Glomerular endothelial cell (primary cell): ENCODE measurements at places on chromosomes 7 and 10. TPM values are rescaled to one million over a fixed set of nuclear protein-coding genes. Genes with fewer than 3 reads are reported as not detected.

Gene GSTO2
- 0.97 and 2.0 TPM in 2 replicates for total RNA-seq

Gene ADCYAP1R1
- total RNA-seq = not detected in 2 replicates

- no peak for DNase-seq
Observed at GRCh38 chr7:90897961-90898469, 301.9 kb downstream of the CDK14 start.

DNA sequence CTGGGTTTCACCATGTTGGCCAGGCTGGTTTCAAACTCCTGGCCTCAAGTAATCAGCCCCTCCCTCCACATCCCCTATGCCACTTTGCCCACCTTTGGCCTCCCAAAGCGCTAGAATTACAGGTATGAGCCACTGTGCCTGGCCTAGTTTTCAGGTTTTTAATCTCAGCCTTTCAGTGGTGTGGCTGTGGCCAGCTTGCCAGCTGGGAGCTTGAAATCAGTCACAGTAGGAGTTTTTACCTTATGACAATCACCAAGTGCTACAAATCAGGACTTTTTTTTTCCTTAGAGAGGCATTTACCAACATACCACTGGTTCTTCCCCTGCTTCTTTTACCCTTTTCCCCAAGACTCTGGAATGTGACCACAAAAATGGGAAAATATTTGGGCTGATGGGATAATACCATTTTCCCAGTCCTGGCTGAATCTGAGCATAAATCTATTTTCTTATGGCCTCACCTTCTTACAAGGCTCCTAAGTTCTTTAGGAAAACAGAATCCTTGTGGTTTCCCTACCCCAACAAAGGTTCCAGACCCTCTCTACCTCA, 6.2 kb downstream of the STEAP4 start:
- DNase-seq = no peak

- no peak for DNase-seq
Observed at GRCh38 chr7:143183024-143183423, at the start of gene TAS2R39. TAS2R39 (plus strand) TSS chr7:143183419; CDS start chr7:143183419, 0 bp downstream.

DNA sequence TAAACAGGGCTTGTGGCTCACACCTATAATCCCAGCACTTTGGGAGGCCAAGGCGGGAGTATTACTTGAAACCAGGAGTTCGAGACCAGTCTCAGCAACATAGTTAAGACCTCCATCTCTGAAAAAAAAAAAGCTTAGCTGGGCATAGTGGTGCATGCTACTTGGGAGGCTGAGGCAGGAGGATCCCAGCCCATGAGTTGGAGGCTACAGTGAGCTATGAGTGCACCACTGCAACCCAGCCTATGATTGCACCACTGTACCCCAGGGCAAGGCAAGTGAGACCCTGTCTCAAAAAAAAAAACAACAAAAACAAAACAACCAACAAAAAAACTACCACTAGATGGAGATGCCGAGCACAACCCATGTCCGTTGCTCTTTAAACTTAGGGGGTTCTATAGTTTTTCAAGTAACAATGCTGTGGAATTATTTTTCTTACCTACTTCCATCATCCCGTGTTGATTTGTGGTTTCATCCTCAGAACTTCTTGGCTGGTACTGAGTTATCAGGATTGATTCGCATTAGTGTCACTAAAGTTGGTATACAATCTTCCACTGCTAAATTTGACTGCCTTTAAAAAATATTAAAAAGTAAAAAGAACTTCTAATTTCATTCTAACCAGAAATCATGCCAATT, 12.2 kb upstream of the REPIN1 start:
- no peak for DNase-seq

- DNase-seq = no peak
Observed at GRCh38 chr7:8213381-8213780, 48.6 kb downstream of the ICA1 start.
